ENCODE measurements at places on chromosomes 4 and X.

DNA sequence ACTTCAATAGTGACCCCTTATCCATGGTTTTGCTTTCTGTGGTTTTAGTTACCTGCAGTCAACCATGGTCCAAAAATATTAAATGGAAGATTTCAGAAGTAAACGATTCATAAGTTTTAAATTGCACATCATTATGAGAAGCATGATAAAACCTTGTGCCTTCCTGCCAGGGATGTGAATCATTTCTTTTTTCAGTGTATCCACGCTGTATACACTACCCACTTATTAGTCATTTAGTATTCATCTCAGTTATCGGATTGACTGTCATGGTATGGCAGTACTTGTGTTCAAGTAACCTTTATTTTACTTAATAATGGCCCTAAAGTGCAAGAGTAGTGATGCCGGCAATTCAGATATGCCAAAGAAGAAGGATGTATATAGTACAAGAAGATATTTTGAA lies 37.7 kb upstream of the TASL start:
- no peak for DNase-seq

GRCh38 chr4:122003335-122003734 lies 51.5 kb upstream of the TRPC3 start:
- DNase-seq: peak; percentile 14

GRCh38 chrX:40188573-40189417 lies 91.0 kb upstream of the BCOR start:
- DNase-seq: no peak

- peak; percentile 46 for DNase-seq
Observed at GRCh38 chrX:140057001-140057411, 91.7 kb upstream of the CXorf66 start.
